ENCODE measurements at places on chromosomes 7 and 10.

DNA sequence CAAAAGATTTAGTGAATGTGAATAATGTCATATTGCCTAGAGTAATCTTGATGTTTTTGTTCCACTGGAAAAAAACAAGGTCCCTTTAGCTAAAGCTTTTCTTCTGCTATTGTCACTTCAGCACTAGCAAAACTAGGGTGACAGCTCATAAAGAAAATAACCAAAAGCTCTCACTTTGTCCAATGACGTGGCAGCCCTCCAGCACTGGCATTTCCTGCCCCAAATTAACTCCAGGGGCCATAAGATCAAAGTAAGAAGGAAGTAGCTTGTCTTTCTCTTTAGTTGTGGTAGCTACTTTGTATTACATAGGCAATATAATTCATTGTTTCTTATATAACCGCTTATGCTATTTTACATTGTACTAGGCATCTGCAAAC is 47.3 kb downstream of the LRRN3 start:
- peak; percentile 1 for DNase-seq

- no peak for DNase-seq
Observed at GRCh38 chr10:60953420-60953819, 9.4 kb upstream of the RHOBTB1 start.

- DNase-seq = no peak
Observed at GRCh38 chr10:32130788-32131187, 74.6 kb upstream of the KIF5B start.

DNA sequence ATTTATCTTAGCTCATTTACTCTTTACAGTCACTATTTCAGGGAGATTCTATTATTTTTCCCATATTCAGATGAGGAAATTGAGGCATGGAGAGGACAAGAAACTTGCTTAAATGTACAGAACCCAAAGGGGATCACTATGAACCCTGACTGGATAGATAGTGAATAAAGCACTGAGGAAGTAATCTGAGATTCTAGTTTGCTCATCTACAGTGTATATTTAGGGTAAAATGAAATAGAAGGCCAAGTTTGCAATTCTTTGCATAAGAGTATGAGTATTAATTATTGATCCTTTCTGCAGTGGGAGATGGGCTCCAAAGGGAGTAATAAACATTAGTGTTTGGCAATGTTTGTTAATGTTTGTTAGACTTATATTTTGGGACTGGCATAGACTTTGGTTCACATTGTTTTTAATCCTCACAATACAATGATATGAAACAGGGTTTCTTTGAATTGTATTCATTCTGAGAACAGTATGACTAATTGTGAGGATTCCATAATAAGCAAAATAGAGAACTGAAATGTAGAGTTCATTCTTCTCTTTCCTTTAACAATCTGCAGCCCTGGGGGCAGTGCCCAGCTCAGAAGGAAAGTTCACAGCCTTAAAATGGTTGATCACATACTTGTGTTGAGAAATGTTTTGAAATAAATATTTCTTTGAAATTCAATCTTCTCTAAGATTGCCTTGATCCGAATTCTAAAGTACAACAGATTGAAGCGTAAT is 131.0 kb upstream of the ZNF804B start:
- DNase-seq = no peak

DNA sequence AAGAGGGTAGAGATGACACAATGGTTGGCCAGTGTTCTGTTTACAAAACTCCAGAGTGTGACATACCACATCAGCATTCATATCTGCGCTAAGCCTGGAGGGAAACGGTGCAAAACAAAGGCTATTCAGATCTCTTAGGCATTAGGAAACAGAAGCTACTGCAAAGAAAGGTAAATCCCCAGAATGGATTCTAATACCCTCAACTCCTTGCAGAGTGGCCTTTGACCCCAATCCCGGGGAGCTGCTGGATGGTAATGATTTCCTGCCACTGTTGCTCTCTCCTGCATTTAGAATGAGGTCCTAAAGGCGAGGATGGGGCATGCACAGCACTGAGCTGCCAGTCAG is 65.2 kb downstream of the AOAH start:
- no peak for DNase-seq

DNA sequence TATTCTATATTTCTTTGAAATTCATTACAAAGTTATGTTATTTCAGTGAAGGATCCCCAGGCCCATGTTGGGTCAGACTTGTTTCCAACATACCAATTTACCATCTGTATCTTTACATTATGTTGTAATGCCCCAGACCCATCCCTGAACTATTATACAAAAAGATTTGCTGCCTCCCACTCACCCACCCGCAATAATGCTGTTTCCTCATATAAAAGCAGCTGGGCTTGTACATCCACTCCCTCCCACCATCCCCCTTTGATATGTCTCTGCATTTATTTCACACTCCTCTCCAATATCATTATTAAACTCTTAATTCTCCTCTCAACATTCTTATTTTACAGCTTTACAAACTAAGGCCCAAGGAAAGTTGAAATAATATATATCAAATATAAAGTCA is 153.7 kb downstream of the DOCK4 start:
- DNase-seq = no peak

- DNase-seq = no peak
Observed at GRCh38 chr7:79296553-79297320, 156.7 kb downstream of the MAGI2 start.

DNA sequence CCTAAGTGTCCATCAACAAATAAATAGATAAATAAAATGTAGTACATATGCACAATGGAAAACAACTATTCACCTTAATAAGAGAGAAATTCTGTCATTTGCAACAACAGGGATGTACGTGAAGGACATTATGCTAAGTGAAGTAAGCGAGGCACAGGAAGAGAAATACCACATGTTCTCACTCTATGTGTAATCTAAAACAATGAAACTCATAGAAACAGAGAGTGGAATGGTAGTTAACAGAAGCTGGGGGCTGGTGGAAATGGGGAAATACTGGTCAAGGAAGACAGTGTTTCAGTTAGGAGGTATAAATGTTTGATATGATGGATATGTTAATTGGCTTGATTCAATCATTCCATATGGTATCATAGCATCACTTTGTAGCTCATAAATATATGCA is 43.1 kb downstream of the ARL4A start:
- DNase-seq = no peak

GRCh38 chr10:65306201-65306600 is 1619.6 kb upstream of the LRRTM3 start:
- no peak for DNase-seq

GRCh38 chr7:26398427-26398755 is 106.7 kb downstream of the SNX10 start:
- no peak for DNase-seq

DNA sequence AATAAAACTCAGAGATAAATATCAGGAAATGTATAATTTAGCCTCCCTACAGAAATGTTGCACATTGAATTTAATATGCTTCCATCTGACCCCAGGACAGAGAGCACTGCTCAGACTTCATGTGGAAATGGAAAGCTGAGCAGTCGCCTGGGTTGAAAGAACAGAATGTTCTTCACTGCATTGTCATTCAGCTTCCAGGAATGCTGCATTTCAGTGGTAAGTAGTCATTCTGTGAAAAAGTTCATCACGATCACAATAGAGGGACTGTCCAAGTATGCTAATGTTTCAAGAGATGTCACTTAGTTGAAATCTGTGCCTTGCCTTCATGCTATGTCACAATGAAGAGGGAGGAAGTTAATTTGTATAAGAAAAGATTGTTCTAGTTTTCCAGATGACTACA is 147.3 kb downstream of the NRCAM start:
- DNase-seq = no peak

- no peak for DNase-seq
Observed at GRCh38 chr7:1103789-1104515, 16.0 kb downstream of the GPER1 start.

- DNase-seq = no peak
Observed at GRCh38 chr7:129083525-129083924, 28.6 kb upstream of the TNPO3 start.

GRCh38 chr10:74293686-74294371 is 142.8 kb downstream of the ADK start:
- DNase-seq = no peak

DNA sequence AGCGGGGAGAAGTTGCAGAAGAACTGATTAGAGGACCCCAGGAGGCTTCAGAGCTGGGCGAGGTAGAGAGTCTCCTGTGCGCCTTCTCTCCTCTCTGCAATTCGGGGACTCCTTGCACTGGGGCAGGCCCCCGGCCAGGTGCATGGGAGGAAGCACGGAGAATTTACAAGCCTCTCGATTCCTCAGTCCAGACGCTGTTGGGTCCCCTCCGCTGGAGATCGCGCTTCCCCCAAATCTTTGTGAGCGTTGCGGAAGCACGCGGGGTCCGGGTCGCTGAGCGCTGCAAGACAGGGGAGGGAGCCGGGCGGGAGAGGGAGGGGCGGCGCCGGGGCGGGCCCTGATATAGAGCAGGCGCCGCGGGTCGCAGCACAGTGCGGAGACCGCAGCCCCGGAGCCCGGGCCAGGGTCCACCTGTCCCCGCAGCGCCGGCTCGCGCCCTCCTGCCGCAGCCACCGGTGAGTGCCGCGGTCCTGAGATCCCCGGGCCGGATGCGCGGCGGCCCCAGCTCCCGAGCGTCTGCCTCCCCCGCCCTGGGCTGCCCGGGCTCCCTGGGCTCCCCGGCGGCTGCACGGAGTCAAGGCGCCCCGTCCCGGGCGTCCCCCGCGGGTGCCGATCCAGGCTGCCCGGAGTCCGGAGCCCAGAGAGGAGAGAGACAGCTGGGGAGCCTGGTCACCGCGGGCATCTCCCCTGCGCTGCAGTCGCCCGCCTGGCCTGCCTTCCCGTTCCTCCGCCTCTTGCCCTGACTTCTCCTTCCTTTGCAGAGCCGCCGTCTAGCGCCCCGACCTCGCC is at the start of gene PLAU:
Gene PLAU, plus strand, starts transcription at position 369 of the 789 bp plus-strand sequence. CDS start 424 bp downstream, outside the sequence.
- peak; percentile 35 for DNase-seq

- no peak for DNase-seq
Observed at GRCh38 chr7:101226721-101227120, 8.8 kb downstream of the ZNHIT1 start.

DNA sequence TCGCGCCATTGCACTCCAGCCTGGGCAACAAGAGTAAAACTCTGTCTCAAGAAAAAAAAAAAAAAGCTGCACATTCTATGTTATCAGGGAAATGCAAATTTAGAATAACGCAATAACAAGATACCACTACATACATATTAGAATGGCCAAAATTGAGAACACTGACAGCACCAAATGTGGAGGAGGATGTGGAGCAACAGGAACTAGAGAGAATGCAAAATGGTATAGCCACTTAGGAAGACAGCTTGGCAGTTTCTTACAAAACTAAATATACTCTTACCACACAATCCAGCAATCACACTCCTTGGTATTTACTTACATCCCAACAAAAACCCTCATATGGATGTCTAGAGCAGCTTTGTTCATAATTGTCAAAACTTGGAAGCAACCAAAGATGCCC is 76.8 kb downstream of the ALOX5 start:
- no peak for DNase-seq

- DNase-seq = no peak
Observed at GRCh38 chr7:139523968-139524815, 707 bp downstream of the CLEC2L start.

GRCh38 chr10:95814011-95814727 is 58.2 kb downstream of the ENTPD1 start:
- DNase-seq = no peak

DNA sequence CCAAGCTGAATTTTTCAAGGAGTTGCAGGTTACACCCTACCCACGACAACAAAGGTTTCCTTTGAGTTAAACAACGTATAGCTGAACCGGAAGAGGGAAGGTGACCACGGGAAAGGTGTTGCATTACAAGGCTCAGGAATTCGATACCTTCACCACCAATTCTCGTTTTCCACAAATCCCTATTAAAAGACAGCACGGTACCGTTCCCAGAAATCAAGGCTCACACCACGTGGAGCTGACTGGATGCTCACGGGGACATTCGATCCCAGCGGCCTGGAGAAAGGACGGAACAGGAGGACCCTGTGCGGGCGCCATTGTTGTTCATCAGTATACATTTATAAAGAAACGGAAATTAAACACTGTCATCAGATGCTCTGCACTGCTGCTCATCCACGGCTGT is 56.4 kb downstream of the CTBP2 start:
- DNase-seq = no peak

- no peak for DNase-seq
Observed at GRCh38 chr10:86685893-86686632, 17.8 kb downstream of the LDB3 start.

DNA sequence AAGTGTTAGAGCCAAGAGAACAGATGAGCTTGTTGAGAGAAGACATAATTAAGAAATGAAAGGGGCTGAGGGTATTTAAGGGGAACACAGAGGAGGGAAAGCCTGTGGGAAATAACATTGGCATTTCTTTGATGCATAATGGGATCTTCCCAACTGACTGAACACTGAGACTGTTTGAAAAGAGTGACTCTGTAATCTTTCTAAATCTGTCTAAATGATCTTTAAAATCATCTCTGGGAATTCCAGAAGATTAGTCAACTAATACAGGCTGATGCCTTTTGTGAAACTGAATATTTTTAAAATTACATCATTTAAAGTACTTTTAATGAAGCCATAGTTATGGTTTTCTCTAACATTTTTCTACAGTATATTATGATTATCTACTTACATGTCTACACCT is 17.4 kb upstream of the SLC35G1 start:
- DNase-seq = no peak

DNA sequence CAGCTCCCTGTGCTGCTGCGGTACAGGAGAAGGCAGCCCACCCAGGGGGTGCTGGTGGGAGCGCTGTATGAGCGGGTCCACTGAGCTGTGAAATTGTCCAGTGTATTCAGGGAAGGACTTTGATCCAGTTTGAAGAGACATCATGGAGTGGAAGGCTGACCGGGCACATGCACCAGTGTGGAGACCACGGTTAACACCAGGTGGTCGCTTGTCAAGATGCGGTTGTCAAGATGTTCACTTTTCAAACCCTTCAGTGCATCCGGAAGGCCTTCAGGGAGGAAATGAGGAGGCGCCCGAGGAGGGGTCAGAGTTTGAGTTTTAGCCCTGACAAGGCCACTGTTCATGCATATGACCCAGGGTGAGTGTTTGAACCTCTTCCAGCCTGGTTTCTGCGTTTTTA is 6.1 kb downstream of the DOCK1 start:
- no peak for DNase-seq

- DNase-seq = no peak
Observed at GRCh38 chr10:68165643-68166042, 56.4 kb downstream of the MYPN start.

- no peak for DNase-seq
Observed at GRCh38 chr7:155918720-155919390, 106.6 kb upstream of the SHH start.

GRCh38 chr7:28181416-28181815 is 821 bp upstream of the JAZF1 start:
- DNase-seq = no peak

DNA sequence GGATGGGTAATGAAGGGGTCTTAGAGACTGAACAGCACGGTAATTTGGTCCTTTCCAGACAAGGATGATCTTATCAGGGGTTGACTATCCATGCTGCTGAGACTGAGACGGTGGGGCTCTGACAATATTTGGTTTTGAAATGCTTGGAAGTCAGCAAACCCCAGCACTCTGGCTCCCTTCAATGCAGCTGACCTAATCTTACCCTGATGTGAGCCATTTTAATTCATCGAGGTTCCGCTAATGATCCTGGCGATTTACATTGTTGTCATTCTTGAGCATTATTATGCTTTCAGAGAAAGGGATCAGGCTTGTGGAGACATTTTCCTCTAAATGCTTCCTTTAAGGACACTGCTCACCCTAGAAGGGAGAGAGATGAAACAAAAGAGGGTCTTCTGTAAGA is 114.6 kb upstream of the BMPER start:
- DNase-seq = no peak

- DNase-seq = no peak
Observed at GRCh38 chr7:100613412-100614175, 1.3 kb downstream of the MOSPD3 start.

GRCh38 chr7:51324206-51324898 is 7.7 kb upstream of the COBL start:
- no peak for DNase-seq
